ENCODE measurements at places on chromosomes 4 and X.

DNA sequence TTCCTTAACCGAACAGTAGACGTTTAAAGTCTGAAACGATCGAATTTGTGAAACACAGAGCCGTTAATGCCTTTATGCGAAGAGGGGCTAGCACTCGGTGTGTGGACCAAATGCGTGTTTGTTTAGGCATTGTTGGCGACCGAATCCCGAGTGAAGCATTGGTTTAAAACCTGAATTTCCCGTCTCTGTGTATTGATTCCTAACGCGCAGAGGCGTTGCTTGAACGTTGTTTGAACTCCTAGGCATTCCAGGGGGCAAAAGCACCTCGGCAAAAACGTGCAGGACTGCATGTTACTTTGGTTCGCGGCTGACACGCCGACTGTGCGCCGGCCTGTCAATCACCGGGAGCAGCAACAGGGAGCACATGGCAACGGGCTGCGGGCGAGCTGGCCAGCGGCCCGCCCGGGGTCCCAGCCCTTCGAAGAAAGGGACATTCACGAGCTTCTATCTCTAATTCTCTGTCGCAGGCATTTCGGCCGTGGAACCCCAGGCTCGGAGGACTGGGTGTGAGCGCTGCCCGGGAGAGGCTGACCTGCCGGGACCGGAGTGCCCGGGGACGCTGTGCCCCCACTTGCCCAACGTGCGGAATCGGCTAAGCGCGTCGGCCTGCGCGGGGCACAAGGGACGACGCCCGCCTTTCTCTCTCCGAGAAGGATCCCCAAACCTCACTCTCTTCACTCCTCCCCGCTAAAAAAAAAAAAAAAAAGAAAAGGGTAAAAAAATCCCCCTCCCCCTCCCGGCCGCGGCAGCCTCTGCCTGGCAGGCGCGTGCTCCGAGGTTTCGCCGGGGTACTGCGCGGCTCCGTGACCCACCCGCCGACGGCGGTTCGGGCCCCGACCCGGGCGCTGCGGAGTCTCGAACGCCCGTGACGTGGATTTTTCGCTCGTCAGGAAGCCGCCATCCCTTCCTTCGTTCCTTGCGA lies 810 bp downstream of the SPRY1 start:
- DNase-seq = no peak

DNA sequence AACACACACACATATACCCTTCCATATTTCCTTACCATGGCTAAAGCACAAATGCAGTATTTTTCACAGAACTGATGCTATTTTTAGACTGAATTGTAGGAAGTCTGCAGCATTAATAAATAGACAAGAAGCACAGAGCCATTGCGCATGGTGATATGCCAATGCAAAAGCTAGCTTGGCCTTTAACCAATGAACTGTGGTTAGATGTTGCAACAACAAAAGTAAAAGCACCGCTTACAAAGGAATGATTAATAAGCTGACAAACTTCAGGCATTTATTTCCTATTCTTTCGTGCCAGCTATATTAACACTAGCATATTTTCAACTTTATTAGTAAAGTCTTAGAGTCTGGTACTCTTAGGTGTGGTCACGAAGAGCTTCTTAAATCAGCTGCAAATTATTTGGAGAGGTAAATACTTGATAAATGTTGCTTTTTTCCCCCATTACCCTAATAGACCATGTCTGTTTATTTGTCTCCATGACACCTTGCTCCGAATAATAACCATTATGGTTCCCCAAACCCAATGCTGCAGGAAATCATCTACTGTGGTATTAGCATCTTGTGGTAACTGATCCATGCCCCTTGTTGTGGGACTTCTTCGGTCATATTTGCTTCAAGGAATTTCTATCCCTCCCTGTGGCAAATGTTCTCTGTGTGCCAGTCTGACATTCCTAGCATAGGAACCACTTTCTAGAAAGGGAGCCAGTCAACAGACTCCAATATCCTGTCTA lies 306.1 kb upstream of the TAPT1 start:
- no peak for DNase-seq

- DNase-seq = no peak
These were observed 133.3 kb upstream of the RAI2 start for GRCh38 chrX:17994429-17994828.

- no peak for DNase-seq
These were observed 555.9 kb upstream of the DIPK2B start for GRCh38 chrX:45756557-45756956.

GRCh38 chr4:25656031-25656430 lies 380 bp downstream of the SLC34A2 start:
- no peak for DNase-seq

DNA sequence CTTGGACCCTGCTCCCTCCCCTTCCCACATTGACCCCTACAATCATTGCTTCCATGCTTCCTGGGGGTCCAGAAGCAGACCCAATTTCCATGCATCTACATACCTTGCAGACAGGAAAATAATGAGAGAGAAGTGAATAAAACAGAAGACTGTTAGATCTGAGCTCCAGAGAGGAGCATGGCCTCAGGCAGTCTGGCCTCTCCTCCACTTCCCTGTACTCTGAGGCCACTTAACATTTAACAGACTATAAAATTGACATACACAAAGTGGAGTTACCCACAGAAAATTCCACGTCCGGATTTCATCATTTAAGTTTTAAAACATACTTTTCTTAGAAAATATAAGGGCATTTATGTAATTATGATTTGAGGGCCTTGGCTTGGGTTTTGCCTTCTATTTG lies 2.1 kb upstream of the PRSS12 start:
- no peak for DNase-seq

DNA sequence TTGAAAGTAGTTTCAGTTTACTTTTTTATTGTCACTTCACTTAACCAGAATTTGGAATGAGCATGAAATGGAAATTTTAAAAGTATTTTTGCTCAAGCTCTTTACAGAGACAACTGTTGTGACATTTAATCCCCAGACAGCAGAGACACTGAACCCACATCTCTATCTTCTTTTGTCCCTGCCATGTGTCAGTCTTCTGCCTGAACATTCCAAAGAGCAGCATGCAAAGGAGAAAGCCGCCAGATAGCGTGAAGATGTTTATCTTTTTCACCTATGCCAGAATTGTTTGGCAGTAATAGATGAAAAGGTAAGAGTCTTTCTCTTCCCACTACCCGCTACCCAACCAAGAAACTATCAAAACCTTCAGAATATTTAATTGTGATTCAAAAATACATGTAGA lies 46.8 kb downstream of the NDNF start:
- no peak for DNase-seq

DNA sequence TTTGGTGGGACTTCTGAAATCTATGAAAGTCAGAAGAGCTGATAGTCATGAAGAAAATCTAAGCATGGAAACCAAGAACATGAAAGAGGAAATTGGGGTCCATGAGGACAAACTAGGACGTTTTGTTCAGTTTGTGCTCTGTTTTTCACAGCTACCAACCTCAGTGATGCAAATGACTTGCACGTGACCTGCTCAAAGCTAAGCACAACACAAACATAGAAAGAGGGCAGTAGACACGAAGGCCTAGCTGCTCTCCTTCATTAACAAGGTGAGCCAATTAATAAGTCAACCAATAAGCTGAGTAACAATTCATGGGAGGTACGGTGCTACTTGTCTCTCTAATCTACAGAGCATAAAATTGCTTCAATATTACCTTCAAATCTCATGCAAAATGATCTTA lies 684.1 kb downstream of the TRAM1L1 start:
- DNase-seq = no peak

GRCh38 chr4:121877041-121877773 lies 6.9 kb upstream of the BBS7 start:
- no peak for DNase-seq

DNA sequence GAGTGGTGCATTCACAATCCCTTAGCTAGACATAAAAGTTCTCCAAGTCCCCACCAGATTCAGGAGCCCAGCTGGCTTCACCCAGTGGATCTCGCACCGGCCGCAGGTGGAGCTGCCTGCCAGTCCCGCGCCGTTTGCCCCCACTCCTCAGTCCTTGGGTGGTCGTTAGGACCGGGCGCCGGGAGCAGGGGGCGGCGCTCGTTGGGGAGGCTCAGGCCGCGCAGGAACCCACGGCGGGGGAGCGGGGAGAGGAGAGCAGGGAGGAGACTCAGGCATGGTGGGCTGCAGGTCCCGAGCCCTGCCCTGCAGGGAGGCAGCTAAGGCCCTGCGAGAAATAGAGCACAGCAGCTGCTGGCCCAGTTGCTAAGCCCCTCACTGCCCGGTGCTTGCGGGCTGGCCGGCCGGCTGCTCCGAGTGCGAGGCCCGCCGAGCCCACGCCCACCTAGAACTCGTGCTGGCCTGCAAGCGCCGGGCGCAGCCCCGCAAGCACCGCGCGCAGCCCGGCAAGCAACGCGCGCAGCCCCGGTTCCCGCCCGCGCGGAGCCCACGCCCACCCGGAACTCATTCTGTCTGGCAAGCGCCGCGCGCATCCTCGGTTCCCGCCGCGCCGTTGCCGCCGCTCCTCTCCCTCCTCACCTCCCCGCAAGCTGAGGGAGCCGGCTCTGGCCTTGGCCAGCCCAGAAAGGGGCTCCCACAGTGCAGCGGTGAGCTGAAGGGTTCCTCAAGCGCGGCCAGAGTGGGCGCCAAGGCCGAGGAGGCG lies 153.5 kb downstream of the SLC7A11 start:
- no peak for DNase-seq

GRCh38 chr4:13580036-13580435 lies 35.7 kb upstream of the NKX3-2 start:
- no peak for DNase-seq

GRCh38 chrX:150954951-150955350 lies 28.2 kb upstream of the HMGB3 start:
- no peak for DNase-seq

- no peak for DNase-seq
These were observed 95.2 kb downstream of the DCLK2 start for GRCh38 chr4:150173432-150173861.

- no peak for DNase-seq
These were observed 197.4 kb upstream of the ATP6AP2 start for GRCh38 chrX:40383360-40383759.

- DNase-seq = no peak
These were observed 32.3 kb downstream of the BBS12 start for GRCh38 chr4:122764821-122765215.

- DNase-seq = no peak
These were observed 127.3 kb upstream of the CPEB2 start for GRCh38 chr4:14874990-14875389.

GRCh38 chr4:12583275-12583674 lies 900.9 kb downstream of the RAB28 start:
- no peak for DNase-seq

GRCh38 chr4:15469402-15470127 lies at the start of gene CC2D2A:
TSS of gene CC2D2A (plus strand) at chr4:15469882. CDS start at chr4:15475933, 6,051 bp downstream.
- no peak for DNase-seq

GRCh38 chr4:81796790-81797528 lies 325.3 kb upstream of the RASGEF1B start:
- DNase-seq = no peak

- DNase-seq = no peak
These were observed 151.5 kb downstream of the PTTG2 start for GRCh38 chr4:38111717-38112116.

- no peak for DNase-seq
These were observed 1.3 kb upstream of the MAMLD1 start for GRCh38 chrX:150361777-150362351.

- DNase-seq = no peak
These were observed 157.9 kb downstream of the DCAF12L1 start for GRCh38 chrX:126394681-126395080.
